ENCODE measurements at places on chromosomes 6 and 20.
A peak's percentile ranks its signal among the peaks of the same experiment; 100 is the strongest.

DNA sequence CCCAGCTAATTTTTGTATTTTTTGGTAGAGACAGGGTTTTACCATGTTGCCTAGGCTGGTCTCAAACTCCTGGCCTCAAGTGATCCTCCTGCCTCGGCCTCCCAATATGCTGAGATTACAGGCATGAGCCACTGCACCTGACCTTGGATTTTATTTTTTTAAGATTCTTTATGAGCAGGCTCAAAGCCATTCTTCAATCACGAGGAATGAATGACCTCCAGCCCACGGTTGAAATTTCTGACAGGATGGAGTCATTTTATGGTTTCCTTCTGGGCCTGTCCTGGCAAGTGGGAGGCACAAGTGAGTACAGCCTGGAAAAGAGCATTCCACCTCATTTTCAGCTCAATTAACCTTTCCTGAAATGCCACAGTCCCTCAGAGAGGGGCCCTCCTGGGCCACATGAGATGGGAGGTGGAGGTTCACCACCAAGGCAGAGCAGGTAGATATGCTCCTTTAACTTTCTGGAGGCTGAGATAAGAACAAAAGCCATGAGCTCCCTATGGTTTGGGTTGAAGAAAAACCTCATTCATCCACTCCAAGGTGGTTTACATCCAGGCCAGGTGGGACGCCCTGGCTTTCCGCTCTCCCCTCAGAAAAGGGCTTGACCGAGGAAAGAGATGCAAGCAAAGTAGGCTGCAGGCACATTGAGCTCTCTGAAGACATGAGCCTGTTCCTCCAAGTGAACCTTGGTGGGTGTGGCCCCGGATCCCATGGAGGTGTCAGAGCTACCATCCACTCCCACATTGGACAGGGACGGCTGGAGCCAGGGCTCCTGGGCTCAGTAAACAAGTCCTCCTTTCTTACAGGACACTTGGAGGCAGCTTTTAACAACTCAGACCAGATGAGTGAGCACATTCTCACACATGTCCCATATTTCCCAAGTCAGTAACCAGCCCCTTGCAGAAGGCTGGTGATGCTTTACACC is 208.5 kb upstream of the SSTR4 start:
- no peak for DNase-seq

GRCh38 chr6:11065436-11066202 is 21.5 kb upstream of the ELOVL2 start:
- DNase-seq: no peak

DNA sequence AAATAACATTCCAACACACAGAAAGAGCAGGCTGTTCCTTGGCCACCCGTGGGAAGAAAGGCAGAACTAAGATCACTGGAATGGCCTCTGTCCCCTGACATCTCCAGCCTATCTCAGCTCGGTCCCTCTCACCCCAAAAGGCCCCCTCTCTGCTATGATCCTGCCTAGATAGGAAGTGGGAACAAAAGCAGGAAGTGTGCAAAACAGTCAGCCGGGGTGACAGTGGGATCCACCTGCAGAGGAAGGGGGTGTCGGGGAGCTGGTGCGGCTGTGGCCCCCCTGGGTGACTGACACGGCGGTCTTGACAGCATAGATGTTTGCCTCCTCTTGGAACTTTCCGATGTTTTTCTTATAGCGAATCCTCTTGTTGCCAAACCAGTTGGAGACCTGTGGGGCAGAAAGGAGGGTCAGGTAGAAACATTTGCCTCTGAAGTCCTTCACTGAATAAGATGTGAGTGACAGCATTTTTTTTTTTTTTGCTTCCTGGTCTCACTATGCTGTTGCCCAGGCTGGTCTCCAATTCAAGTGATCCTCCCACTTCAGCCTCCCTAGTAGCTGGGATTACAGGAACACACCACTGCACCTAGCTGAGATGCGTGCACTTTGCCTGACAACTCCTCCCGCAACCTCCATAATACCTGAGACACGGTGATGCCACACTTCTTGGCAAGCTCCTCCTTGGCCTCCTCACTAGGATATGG is 2.8 kb downstream of the PBX2 start:
- no peak for DNase-seq

GRCh38 chr6:132244744-132245143 is 156.5 kb downstream of the MOXD1 start:
- DNase-seq: no peak

DNA sequence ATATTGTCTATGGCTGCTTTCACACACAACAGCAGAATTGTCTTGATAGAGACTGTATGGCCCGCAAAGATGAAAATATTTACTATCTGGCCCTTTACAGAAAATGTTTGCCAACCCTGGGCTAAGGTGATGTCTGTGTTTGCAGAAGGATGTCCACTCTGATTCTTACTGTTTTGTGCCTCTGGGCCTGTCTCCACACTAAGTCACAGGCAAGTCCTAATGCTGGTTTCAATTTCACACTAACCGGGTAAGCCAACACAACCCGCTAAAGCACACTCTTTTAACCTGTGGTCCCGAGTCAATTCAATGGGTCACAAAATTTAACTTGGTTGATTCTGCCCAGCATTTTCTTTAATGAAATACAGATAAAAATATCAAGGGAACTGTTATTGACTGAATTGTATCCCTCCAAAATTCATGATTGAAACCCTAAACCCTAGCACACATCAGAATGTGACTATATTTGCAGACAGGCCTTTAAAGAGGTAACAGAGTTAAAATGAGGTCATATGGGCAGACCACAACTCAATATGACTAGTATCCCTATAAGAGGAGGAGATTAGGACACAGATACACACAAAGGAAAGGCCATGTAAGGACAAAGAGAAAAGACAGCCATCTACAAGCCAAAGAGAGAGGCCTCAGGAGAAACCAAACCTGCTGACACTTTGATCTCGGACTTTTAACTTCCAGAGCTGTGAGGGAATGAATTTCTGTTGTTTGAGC is 78.4 kb downstream of the FYN start:
- DNase-seq: no peak

GRCh38 chr6:165096868-165097267 is 212.5 kb downstream of the C6orf118 start:
- no peak for DNase-seq

DNA sequence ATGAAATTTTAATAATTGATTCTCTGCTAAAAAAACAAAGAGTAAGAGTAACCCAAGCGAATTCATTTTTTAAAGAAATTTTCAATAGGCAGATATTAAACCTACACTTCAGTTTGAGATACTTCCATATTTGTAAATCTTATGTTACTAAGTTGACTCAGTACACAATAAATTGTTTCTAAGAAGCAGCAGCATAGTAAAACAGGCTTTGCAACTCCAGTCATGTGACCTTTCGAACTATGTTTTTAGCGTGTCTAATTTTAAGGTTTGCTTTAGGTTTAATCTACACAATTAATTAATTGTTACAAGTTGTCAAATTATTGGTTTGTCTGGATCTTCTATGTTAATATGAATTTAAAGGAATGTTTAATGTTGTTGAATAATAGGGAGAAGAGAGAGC is 708.9 kb upstream of the CITED2 start:
- DNase-seq: no peak

DNA sequence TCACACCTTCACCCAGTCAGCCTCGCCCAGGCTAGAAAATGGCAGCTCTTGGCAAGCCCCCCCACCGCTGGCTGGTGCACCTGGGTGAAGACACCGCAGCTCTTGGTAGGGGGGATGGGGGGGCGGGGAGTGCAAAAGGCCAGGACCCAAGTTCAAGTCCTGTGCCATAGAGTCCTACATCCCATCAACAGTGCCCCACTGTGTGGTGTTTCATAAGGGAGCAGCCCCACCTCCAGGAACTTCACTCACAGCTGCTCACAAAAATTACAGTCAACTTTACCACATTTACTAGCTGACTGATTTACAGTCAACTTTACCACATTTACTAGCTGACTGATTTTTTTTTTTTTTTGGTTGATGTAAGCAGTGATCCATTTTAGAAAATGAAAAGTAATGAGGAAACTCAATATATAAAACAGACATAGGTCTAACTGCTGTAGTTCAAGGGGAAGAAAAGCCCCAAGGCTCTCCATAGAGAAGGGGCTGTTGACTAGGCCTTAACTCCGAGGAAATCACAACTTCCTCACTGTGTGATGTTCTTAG is 208.9 kb upstream of the SNX9 start:
- no peak for DNase-seq

DNA sequence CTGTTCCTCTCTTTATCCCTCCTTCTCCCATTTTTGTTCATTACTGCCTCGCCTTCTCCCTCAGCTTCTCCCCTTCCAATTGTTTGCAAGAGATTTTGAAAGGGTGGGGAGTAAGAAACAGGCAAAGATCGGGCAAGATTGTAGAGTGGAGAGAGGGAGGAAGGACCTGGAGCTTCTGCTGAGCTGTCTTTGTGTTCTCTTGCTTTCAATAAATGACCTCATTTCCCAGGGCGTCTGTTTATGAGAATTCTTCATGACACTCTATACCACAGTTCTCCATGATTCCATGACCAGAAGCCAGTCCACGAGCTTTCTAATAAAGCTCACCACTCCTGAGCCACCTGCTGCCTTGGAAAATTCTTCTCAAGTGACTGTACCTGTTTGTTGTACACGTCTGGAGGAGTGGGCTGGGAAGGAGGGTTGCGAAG is 50.0 kb upstream of the PLEKHG1 start:
- no peak for DNase-seq

- no peak for DNase-seq
Measured at GRCh38 chr6:155212106-155212505, 51.7 kb upstream of the CLDN20 start.

DNA sequence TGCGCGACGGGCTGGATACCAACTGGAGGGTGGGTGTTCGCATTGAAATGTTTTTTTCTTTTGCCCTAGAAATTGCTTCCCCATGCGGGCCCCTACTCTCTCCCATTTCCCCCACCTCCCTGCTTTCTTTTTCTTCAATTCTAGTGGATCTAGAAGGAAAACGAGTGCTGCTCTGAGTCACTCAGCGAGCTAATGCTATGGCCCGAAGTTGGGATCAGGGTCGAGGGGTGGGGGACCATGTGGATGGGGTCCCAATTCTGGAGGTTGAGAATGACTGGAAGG is 71.5 kb downstream of the SOX4 start:
- no peak for DNase-seq

- no peak for DNase-seq
Measured at GRCh38 chr6:6861351-6861894, 246.3 kb upstream of the RREB1 start.

- no peak for DNase-seq
Measured at GRCh38 chr6:34696189-34696738, 303 bp downstream of the ILRUN start.

GRCh38 chr6:38617856-38618255 is 21.9 kb downstream of the BTBD9 start:
- no peak for DNase-seq

DNA sequence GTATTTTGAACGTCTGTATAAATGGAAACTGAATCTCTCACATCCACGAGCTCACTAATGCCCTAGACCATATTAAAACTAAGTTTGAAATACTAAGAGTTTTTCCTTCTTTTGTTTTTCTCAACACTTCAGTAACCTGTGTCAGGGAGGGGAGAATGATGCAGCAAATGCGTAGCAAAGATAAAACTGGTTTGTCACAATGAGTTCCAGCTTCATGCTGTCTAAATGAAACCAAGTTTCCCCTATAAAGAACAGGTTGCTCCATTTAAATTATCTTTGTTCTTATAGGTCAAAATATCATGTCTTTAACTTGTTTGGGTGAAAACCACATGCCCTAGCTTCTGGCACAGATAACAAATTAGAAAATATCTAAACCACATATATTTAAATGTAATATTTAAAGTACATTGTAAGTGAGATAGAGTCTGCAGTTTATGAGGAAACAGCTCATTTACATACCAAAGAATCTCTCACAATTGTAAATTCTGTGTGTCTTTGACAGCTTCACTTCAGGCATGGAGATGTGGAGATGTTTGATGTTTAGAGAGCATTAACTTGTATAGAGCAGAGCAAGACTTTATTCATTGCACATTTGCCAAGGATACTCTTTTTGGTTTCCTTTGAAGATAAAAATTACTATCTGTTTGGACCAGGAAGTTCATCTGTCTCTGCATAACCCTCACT is 7.3 kb downstream of the TRDN start:
- no peak for DNase-seq

GRCh38 chr6:31430449-31430848 is 27.1 kb downstream of the MICA start:
- DNase-seq: no peak

DNA sequence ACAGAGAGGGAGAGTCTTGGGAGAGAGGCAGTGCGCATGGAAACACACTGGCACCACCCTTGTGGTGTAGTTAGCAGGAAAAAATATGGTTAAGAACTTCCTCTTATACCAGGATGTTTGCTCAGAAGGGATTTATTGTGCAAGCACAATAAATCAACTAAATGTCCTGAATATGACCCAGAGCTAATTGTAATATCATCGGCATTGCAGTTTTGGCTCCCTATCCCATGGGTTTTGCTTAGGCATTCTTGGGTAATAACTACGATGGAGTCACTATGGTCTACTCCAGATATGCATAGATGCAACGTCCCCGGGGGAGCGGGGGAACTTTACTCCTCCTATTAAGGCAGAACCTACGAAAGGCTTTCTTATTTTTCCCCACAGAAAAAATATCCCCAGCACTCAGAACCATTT is 751.6 kb downstream of the EYS start:
- no peak for DNase-seq

DNA sequence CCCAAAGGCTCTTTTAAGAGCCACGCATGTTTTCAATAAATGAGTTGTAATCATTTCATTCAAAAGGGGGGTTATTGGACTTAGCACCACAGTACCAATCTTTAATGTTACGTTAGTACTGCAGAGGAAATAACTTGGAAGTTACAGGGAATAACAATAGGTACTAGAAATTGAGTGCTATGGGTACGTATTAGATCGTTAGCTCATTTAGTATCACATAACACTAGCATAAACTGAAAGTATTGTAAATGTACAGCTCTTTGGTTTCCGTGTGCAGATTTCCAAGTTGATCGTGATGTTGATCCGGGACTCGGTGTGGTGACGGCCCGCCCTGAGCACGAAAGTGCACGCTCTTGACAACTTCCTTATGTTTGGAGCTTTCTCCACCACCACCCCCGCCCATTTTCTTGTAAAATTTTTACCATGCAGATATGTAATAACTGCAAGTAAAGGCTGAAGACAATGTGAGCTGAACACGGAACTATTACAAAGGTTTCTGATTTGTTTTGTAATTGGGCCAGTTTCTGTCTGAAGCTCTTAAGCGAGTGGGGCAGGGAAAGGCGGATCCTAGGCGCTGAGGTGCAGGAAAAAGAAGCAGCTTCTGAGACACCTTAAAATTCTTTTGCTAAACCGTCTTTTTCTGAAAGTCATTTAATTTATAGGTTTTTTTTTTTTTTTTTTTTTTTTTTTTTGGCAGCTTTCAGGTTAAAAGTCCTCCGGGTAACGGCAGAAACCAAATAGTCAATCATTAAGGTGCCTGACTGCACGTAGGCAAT is 71.5 kb downstream of the HFE start:
- peak; percentile 84 for DNase-seq

DNA sequence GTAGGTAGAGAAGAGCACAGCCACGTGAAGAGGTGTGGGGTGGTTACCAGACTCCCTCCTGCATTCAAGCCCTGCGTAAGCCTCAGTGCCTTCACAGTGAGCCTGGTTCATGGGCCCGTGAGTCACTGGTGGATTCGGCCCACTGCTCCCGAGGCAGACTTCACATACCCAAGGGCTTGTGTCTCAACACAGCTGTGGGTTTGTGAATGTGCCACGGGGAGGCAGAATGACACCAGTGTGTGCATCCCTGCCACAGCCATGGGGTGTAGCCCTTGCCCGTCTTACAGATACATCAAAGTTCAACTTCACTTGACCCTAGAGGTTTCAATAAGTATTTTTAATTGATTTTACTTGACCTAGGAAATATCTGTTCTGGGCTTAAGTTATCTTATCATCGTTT is 108.5 kb downstream of the MAP3K4 start:
- DNase-seq: no peak

All from naive thymus-derived CD4-positive, alpha-beta T cell (primary cell).